Neural cell (in vitro differentiated cells): ENCODE measurements at places on chromosomes 1 and 21. TPM values are rescaled to one million over a fixed set of nuclear protein-coding genes. Genes with fewer than 3 reads are reported as not detected.

CSTB gene
- polyA plus RNA-seq, result 9.7 and 12.8 TPM in 2 replicates

PLA2G4A gene
- 0.52 TPM in 1 of 2 replicates, not detected in the other for polyA plus RNA-seq

TRIM45 gene
- 4.6 and 4.9 TPM in 2 replicates for polyA plus RNA-seq

CRYAA gene
- polyA plus RNA-seq, result not detected in 2 replicates

CXADR gene
- 174 and 175 TPM in 2 replicates for polyA plus RNA-seq

SHE gene
- 0.04 TPM in 1 of 2 replicates, not detected in the other for polyA plus RNA-seq

NOS1AP gene
- polyA plus RNA-seq, result 5.3 and 6.2 TPM in 2 replicates

CD160 gene
- 1.5 TPM in 1 of 2 replicates, not detected in the other for polyA plus RNA-seq

OR10R2 gene
- polyA plus RNA-seq, result not detected in 2 replicates

CFAP107 gene
- polyA plus RNA-seq, result not detected in 2 replicates

KRTAP13-2 gene
- not detected in 2 replicates for polyA plus RNA-seq

RNU1-3 gene
- under 0.01 TPM in 1 of 2 replicates, not detected in the other for polyA plus RNA-seq

PTGER3 gene
- 1.2 and 1.7 TPM in 2 replicates for polyA plus RNA-seq

PADI1 gene
- polyA plus RNA-seq, result 0.44 and 0.66 TPM in 2 replicates

ERICH3 gene
- 0.27 TPM in 1 of 2 replicates, not detected in the other for polyA plus RNA-seq

CIART gene
- 7.3 and 9.1 TPM in 2 replicates for polyA plus RNA-seq

OR2AK2 gene
- not detected in 2 replicates for polyA plus RNA-seq

KLF17 gene
- not detected in 2 replicates for polyA plus RNA-seq

SAMD11 gene
- polyA plus RNA-seq, result 11.2 and 21.6 TPM in 2 replicates

SLC25A34 gene
- polyA plus RNA-seq, result 5.4 and 5.5 TPM in 2 replicates
